ENCODE measurements at places on chromosomes 11 and 22.

- no peak for DNase-seq
Measured at GRCh38 chr22:27581236-27581635, 220.3 kb downstream of the MN1 start.

- DNase-seq, result no peak
Measured at GRCh38 chr11:27470166-27470565, 2.4 kb downstream of the LGR4 start.

DNA sequence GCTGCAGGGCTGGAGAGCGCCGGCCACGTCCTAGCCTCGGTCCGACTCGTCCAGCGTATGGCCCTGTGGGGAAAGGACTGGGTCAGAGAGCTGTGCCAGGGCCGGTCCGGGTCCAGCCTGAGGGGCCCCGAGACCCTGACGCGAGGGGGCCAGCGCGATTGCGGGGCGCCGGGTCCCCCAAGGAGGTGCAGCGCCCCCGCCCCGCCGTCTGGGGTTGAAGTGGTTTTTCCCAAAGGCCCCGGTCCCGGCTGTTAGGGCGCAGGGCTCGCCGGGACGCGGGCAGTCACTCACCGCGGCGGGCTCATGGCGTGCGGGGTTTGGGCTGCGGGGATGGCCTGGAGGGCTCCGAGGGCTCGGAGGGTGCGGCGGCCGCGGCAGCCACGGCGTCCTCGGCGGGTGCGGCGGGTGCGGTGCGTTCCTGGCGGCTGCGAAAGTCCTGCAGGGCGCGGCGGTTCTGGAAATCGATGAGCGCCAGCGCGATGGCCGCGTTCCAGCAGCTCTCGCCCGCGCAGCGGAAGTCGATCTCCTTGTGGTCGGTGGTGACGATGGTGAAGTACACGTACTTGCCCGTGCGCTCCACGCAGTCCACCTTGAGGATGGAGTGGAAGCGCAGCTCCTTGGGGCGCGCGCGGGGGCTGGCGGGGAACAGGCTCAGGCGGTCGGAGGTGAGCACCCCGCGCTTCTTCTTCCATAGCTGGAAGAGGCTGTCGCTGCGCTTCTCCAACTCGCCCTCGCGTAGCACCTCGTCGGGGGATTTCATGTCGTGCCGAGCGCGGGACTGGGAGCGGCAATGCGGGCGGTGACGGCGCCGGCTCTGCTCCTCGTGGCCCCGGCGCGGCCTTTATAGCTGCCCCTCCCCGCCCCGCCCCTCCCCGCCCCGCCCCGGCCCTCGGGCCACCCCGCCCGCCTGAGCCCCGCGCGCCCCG lies at the start of gene PHLDA2:
Gene PHLDA2 (minus strand): TSS at position 816 of the 926 bp plus-strand sequence. CDS start 56 bp downstream, at position 760.
- peak; percentile 64 for DNase-seq

- no peak for DNase-seq
Measured at GRCh38 chr11:67117176-67117575, 1.9 kb upstream of the KDM2A start.

DNA sequence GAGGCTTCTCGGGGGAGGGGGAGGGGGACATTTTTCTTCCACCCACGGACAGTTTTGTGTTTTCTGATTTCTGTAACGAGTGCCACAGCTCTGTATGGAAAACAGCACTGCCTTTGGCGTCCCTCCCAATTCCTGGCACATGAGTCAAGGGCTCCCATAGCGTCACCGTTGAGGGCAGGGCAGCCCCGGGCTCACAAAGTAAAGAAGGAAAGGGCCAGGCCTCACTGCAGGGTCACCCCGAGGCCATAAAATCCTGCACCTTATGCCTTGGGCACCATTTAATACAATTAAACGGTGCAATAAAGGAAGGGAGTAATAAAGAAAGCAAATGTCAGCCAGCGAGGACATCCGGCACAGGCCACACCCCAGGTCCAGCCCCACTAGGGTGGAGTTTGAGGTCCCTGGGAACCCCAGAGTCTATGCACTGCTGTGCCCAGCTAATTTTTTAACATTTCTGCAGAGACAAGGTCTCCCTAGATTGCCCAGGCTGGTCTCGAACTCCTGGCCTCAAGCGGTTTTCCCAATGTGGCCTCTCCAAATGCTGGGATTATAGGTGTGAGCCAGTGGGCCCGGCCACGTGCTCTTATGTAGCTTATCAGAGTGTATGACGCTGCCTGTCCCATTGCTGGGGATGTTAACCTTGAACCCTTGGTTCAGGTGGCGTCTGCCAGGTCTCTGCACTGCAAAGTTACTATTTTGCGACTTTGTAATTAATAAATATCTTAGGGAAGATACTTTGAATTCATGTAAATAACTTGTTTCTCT lies 13.6 kb upstream of the MUC2 start:
- DNase-seq, result no peak
